T1000 (cell line): ENCODE measurements at places on chromosomes 6 and 20.

- DNase-seq = no peak
These were observed 67.5 kb upstream of the PBOV1 start for GRCh38 chr6:138285800-138286199.

- DNase-seq = no peak
These were observed 42.5 kb upstream of the CD83 start for GRCh38 chr6:14075095-14075503.

DNA sequence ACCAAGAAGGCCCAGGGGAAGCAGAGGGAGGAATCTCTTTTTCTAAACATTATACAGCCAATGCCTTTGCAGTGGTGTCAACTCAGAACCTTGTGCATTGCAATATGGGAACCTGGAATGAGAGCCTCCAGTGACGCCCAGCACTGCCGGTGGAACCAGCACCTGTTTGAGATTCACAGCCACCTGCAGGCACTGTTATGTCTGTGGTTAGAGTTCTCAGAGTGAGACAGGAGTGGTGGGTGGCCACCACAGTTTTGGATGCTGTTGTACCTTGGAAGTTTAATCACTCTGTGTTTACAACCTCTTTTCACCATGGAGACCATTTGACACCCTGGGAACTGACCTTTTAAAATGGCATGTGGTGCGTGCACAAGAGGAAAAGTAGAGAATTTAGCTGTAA lies 185.3 kb upstream of the KCNG1 start:
- DNase-seq = no peak

DNA sequence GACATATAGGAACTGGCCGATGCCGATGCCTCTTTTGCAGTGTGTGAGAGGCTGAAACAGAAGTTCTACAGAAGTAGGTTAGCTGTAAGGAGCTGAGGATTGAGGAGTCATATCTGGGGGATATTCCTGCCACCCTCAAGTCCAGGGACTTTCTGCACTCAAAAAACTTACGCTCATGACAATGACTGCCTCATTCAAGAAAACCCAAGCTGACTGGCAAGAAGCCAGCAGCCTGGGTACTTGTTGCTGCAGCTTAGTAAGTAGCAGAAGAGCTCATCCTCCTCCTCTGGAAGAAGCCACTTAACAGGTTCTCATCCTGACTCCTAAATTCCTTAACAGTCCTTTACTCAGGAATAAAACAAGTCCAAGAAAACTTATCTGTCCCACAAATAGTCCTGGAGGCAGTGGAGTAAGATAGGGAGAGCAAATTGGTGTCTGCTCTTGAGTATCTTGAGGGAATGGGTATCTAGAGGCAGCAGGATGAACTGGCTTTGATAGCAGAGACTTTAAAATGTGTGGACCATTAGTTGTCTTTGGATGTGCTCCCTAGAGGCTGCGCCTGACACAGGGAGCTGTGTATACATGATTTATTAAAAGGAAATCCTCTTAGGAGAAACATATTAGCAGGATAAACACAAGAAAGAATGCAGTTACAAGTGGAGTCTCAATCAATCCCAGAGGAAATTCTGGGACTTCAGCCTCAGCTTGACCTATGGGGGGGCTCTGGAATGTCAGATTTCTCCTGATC lies 7.4 kb downstream of the CALHM5 start:
- no peak for DNase-seq

- peak; percentile 7 for DNase-seq
These were observed 27.3 kb downstream of the CDK5RAP1 start for GRCh38 chr20:33373735-33374605.

DNA sequence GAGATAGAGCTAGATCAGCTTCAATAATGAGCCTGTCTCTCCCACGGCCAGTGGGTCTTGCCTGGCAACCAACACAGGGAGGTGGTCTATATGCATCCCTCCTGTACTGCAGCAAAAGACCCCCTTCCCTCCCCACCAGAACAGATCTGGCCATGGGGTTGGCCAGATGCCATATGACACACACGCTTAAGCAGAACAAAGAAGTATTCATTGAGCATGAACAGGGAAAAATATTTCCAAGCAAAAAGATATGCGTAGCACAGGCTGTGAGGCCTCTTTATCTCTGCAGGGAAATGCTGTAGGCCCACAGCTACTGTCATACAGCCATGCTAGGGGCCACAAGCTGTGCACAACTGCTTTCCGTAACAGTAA lies 73.4 kb upstream of the NRSN1 start:
- DNase-seq = no peak

GRCh38 chr6:124962639-124963415 lies 590 bp downstream of the RNF217 start:
- no peak for DNase-seq

- DNase-seq = no peak
These were observed 105.8 kb downstream of the CARMIL1 start for GRCh38 chr6:25384967-25385366.

DNA sequence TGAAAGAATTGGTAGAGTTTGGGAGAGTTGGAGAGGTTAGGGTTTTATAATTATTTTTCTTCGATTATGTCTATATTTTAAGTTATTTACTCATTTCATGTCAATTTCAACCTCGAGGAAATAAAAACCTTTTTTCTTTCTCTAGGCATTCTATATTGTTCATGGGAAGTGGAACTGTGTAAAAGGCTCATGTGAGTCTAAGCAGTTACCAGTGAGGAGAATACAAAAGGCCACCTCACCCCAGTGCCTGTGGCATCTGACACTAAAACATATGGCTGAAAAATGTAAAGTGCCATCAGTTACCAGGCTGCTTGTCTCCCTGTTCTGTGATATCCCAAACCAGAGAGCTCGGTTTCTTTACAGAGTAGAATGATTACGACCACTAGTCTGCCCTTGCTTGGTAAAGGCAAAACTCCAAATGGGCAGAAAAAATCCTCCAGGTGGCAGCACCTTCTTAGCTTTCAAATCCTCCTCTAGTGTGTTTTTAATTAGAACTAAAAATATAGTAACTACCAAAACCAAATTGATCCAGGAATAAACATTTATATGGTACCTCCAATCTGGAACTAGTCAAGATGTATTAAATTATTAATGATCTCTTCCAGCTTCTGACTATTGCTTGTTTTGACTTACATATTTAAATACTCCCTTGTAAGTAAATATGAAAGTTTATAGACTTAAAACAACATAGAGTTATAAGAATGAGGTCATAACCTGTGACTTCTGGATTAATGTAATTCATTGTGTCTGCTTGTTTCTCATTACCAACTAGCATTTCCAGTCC lies 122.6 kb upstream of the MCHR2 start:
- DNase-seq = peak; percentile 28

DNA sequence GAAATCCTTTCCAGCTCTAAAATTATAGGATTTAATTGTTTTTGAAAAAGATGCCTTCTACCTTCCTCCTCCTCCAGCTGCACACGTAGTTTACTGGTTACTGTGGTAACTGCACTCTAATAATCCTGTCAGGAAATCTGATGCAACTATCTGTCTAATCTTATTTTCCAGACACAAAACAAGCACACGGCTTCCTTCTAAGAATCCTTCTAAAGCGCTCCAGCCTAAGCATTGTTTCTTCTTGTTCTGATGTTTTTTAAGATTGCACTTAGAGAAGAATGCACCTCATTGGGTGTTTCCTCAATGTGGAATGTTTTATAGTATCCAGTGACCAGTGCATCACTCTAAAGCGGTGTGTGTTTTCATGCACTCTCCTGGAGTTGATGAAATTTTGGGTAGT lies 63.6 kb downstream of the CARMIL1 start:
- DNase-seq = no peak

DNA sequence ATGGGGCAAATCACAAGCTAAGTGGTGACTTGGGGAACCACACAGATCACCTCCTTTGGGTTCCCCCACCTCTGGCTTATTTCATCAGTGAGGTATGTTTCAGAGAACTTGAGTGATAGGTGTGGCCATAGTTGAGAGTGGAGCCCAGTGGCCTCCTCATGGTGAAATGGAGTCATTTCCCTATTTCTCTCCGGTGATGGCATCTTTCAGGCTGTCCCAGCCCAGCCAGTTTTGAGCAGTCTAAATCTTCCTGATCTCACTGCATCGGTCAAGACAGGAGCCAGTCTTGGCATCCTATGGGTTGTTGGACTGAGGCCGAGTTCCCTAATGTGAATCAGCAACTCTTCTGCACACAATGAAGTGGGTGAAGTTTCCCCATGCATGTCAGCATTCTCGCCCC lies 132.4 kb downstream of the EYA2 start:
- DNase-seq = no peak

GRCh38 chr6:33621711-33622388 lies 728 bp downstream of the ITPR3 start:
- DNase-seq = no peak

GRCh38 chr6:32692019-32692418 lies 25.6 kb upstream of the HLA-DQB1 start:
- DNase-seq = no peak

DNA sequence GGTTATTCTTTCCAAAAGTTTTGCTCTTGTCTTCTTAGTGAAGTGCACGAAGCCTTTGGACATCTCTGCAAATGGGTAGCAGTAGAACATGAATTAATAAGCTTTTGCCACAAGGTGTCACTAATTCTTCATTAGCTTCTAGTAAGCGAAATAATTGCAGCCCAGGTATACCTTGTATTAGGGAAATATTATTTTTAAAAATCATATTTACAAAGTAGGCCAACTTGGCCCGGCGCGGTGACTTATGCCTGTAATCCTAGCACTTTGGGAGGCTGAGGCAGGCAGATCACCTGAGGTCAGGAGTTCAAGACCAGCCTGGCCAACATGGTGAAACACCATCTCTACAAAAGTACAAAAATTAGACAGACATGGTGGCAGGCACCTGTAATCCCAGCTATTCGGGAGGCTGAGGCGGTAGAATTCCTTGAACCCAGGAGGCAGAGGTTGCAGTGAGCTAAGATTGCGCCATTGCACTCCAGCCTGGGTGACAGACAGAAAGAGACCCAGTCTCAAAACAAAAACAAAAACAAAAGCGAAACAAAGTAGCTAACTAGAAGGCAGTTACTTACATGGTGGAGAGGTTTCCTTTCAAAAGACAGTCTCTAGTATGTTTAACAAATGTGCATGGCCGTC lies 8.8 kb upstream of the RSPH3 start:
- DNase-seq = no peak

GRCh38 chr6:83138118-83138722 lies 54.8 kb downstream of the PGM3 start:
- DNase-seq = no peak

GRCh38 chr20:38126146-38126921 lies 38.7 kb downstream of the TGM2 start:
- DNase-seq = no peak

GRCh38 chr6:74780831-74781230 lies 425.0 kb downstream of the COL12A1 start:
- no peak for DNase-seq
